ENCODE measurements at places on chromosomes 7 and 10.
A peak's percentile ranks its signal among the peaks of the same experiment; 100 is the strongest.

- DNase-seq: no peak
These were observed 162.7 kb upstream of the KMT2E start for GRCh38 chr7:104851268-104851667.

DNA sequence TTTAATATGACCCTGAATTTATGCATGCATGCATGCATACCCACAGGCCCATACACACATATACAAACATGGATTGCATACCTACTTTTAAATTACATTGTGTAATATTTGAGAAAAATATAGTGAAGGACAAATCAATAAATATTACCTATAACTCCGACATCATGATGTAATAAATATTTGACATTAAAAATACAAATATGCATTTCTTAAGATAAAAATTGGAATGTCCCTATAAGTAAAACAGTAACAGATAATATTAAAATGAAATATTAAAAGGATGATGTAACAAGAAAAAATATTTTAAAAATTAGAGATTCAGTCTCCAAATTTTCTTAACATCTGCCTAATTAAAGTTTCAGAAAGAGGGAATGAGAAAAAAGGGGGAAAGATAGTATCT lies 433.0 kb downstream of the MDFIC start:
- DNase-seq: no peak

GRCh38 chr10:51266496-51266895 lies 192.2 kb downstream of the PRKG1 start:
- DNase-seq: no peak

DNA sequence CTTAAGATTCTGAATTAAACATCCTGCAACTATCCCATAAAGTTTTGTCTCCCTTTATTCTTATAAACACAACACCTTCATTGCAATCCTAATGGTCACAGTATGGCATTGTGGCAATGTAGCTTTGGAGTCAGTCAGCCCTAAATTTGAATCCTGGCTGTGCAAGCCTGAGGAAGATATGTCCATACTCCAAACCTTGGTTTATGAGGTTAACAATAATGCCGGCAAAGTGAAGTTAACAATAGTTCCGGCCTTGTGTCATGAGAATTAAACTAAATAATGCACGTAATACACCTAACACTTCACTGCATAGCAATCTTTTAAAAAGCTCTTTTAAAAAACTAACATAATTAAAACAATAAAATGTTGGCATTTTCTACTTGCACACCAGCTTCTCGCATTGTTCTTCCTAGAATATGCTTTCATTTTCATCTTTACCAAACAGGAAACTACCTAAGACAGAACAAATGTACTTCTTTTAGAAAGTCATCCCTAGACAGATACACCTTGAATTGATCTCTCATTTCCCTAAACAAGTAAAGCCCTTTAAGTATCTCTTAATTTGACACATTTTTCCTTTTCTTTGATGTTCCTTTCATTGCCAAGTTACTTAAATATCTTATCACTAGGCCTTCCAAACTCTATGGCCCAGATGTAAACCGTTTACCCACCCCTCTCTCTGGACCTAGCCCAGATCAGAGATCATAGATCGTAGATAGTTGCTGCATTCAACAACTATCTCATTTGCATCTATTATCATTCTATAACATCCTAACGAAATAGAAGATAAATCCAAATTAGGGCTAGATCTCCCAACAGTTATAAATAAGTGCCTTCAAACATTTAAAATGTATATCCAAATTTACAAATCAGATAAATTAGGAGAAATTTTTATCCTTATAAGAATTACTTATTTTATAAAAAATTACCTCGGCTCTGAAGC lies 66.7 kb downstream of the CREB3L2 start:
- no peak for DNase-seq

DNA sequence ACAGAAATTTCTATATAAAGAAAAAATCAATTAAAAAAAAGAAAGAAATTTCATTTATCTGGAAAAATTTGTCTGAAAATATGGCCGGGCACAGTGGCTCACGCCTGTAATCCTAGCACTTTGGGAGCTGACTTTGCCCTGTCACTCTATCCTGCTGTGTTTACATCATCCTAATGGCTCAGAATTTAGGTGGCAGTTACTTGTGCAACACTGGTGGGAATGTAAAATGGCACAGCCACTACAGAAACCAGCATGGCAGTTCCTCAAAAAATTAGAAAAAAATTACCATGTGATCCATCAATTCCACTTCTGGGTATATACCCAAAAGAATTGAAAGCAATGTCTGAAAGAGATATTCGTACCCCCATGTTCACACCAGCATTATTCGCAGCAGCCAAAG lies 405.2 kb upstream of the AUTS2 start:
- no peak for DNase-seq

DNA sequence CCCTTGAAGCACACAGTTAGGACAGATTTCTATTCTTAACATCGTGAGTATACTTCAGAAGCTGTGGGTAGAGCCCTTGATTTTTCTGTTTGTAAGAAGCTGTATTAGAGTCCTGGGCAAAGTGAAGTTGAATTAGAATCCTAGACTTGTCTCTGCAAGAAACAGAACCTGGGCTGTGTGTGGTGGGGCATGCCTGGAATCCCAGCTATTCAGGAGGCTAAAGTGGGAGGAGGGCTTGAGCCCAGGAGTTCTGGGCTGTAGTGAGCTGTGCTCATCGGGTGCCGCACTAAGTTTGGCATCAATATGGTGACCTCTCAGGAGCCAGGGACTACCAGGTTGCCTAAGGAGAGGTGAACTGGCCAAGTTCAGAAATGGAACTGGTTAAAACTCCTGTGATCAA lies 183.4 kb downstream of the GNAI1 start:
- no peak for DNase-seq

GRCh38 chr10:47033541-47034270 lies 122.5 kb downstream of the PTPN20 start:
- DNase-seq: peak; percentile 48

DNA sequence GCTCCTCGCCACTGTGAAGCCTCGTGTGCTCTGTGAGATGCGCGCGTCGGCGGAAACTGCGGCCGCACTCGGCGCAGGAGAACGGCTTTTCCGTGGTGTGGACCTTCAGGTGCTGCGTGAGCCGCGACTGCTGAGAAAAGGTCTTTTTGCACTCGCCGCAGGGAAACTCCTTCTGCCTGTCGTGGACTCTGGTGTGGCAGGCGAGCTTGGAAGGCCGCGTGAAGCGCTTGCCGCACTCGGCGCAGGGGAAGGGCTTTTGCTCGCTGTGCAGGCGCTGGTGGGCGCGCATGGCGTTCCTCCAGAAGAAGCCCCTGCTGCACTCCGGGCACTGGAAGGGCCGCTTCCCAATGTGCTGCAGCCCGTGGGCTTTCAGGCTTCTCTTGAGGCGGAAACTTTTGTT lies 13.7 kb upstream of the ZNF786 start:
- no peak for DNase-seq

DNA sequence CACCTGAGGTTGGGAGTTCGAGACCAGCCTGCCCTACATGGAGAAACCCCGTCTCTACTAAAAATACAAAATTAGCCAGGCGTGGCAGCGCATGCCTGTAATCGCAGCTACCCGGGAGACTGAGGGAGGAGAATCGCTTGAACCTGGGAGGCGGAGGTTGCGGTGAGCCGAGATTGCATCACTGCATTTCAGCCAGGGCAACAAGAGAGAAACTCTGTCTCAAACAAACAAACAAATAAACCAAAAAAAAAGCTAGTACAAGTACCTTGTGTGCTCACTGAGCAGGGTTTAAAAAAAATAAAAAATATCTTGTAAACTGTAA lies 11.2 kb upstream of the SPOCK2 start:
- DNase-seq: no peak

DNA sequence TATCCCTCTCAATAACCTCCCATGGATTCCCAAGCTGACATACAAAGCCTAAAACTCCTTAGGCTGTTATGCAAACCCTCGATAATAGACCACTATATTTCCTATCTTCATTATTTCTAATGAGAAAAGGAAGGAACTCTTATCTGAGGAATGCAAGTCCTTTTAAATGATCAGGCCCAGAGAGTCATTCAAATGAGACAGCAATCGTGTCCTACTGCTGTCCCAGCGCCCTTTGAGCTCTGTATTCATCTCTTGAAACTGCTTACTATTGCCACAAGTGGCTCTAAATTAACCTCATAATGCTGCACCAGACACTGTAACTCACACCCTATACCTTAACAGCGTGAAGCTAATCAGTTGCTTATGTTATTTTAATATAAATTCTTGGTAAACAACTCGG lies 182.1 kb upstream of the NAMPT start:
- DNase-seq: no peak

- DNase-seq: no peak
These were observed 327.2 kb upstream of the AKR1E2 start for GRCh38 chr10:4498711-4499251.

- DNase-seq: no peak
These were observed 91.6 kb downstream of the EGFR start for GRCh38 chr7:55110282-55110992.

GRCh38 chr10:91051829-91052228 lies 130.9 kb upstream of the ANKRD1 start:
- peak; percentile 67 for DNase-seq

DNA sequence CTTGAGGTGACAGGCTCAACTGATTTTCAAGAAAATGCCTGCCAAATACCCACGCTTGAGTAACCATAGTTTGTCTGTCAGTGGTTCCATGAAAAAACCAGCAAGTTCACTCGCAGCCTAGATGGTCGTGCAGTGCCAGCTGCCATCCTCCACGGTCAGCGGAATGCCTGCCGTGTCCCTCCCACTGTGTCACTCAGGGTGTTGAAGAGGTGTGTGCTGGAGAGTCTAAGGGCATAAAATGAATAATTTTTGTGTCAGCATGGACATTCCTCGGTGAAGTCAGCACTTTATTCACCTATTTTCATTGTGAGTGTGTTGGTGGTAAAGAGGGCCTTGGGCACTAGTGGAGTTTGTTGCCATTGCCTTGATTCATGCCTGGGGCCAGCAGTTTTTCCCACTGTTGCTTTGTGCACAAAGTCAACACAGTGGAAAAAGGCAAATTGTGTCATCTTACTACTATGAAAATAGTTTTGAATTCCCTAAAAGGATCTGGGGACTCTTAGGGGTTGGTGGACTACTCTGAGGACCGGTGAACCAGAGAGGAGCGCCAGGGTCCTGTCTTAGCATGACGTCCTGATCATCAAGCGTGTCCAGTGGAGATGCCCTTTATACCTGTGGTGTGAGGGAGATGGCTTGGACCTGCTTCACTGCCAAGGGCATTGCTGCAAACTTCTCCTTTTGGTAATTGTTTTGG lies 17.6 kb downstream of the MINDY4 start:
- no peak for DNase-seq

- no peak for DNase-seq
These were observed 78.8 kb upstream of the MDFIC start for GRCh38 chr7:114843102-114843501.

DNA sequence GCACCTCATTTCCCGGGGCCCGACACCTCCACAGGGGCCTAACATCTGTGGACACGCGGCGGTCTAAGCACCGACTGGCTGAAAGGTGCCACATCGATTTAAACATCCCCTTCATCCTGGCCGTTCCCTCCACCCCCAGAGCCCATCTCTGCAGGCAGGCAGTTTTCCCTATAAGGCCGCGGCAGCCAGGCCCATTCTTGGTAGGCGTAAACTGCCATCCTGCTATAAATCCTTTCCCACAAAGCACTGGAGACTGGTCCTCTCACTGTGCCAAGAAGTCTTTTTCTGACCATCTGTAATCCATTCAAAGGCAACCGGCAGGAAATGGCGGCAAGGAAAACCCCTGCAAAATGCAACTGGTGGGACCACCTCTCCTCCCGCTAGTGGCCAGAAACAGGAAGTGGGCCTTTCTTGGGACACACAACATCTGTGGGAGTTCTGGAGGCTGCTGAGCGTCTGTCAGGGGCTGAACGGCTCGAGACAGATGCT lies 22.4 kb downstream of the ATXN7L1 start:
- no peak for DNase-seq

DNA sequence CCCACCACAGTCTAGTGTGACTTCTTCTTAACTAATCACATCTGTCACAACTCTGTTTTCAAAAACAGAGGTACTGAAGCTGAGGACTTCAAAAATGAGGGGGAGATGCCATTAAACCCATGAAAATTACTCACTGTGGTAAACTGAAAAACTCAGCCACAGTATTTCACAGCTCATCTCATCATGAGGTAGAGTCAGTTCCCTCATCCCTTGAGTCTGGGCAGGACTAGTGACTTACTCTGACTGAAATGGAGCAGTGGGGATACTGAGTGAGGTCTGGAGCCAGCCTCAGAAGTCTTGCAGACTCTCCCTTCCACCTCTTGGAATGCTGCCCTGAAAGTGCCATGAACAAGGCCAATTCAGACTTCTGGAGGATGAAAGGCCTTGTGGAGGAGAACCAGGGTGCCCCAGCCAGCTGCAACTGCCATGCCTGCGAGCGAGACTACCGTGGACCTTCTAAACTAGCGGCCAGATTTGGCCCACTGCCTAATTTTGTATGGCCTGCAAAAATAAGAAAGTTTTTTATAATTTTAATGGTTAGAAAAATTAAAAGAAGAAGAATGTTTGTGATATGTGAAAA lies 24.7 kb upstream of the ANKRD1 start:
- no peak for DNase-seq

GRCh38 chr7:139602143-139602722 lies 78.7 kb downstream of the CLEC2L start:
- DNase-seq: no peak

- DNase-seq: no peak
These were observed 25.7 kb downstream of the GRIFIN start for GRCh38 chr7:2450198-2451107.

DNA sequence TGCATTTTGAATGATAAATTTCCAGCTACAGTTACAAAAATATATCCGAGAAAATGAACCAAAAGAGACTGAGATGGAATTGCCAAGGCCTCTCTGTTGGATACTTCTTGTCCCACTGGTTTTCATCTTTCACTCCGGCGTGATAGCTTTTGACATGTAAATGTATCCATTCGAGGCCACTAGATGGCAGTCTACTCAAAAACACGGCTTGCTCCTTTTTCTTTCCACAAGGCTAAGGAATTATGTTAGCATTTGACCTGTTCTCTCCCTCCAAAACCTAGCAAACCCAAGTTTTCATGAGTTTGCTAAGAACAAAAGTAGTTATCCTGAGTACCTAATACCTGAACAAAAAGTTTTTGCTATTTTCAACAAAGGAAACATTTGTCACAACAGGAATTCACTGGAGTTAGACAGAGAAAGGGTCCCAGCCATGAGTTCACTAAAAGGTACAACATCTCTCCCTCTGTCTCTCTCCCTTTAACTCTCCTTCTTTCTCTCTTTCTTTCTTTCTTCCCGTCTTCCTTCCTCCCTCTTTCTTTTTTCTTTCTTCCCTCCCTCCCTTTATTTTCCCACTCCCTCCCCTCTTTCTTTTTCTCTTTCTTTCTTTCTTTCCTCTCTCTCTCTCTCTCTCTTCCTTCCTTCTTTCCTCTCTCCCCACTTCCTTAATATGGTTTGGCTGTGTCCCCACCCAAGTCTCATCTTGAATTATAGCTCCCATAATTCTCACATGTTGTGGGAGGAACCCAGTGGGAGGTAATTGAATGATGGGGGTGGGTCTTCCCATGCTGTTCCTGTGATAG lies 207.9 kb upstream of the MYO3A start:
- no peak for DNase-seq

DNA sequence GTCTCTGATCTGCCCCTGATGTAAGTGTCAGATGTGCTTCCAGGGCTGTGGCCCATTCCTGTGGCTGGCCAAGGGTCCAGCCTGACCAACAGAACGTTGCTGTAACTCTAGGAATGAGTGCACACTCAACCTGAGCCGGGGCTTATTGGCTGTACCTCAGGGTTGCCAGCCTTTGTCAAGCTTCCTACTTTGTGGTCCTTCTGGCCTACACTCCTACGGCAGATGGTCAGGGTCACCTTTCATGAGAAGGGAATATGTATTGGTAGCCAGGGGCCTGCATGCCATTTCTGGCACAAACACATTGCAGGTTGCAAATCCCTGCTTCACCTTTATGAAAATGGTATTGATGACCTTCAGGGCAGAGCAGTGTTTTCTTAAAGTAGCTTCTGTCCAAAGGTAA lies 64.5 kb downstream of the MTURN start:
- DNase-seq: no peak

All from suprapubic skin (tissue), 4 donors.